ENCODE measurements at places on chromosomes 16 and 17. TPM values are rescaled to one million over a fixed set of nuclear protein-coding genes. Genes with fewer than 3 reads are reported as not detected.

GRCh38 chr16:84752600-84752999 lies 52.8 kb downstream of the USP10 start:
- DNase-seq: no peak

- DNase-seq: no peak
These were observed 31.0 kb downstream of the CD300A start for GRCh38 chr17:74497471-74497870.

GRCh38 chr17:80072410-80072809 lies 29.0 kb upstream of the GAA start:
- DNase-seq: no peak

- DNase-seq: no peak
These were observed 18.1 kb upstream of the ICAM2 start for GRCh38 chr17:64038331-64039105.

GRCh38 chr16:78200623-78201096 lies 101.2 kb downstream of the WWOX start:
- DNase-seq: no peak

GRCh38 chr17:74873874-74874614 lies 1.2 kb upstream of the FDXR start:
- no peak for DNase-seq

GRCh38 chr16:30509081-30509765 lies 17.1 kb downstream of the ZNF768 start:
- DNase-seq: no peak

DNA sequence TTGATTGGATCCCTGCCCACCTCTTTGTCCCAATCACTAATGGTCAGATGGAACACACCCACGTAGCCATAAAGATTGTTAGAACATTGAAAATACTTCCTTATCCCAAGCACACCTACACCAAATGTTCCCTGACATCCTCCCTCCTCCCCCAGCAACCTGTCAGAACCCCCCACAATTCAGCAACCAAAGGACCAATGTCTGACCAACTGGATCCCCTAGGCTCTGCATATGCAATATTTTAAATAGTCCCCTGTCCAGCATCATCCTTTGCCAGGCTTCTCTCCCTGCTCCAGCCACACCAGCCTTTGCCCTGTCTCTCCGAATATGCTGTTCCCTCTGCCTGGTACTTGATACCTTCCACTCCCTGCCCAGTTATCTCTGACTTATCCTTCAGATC lies 54.9 kb upstream of the CES5A start:
- peak; percentile 77 for DNase-seq

- DNase-seq: no peak
These were observed 90.7 kb downstream of the VMP1 start for GRCh38 chr17:59798111-59798510.

- DNase-seq: no peak
These were observed 23.9 kb downstream of the SLC39A11 start for GRCh38 chr17:73068322-73069153.

DNA sequence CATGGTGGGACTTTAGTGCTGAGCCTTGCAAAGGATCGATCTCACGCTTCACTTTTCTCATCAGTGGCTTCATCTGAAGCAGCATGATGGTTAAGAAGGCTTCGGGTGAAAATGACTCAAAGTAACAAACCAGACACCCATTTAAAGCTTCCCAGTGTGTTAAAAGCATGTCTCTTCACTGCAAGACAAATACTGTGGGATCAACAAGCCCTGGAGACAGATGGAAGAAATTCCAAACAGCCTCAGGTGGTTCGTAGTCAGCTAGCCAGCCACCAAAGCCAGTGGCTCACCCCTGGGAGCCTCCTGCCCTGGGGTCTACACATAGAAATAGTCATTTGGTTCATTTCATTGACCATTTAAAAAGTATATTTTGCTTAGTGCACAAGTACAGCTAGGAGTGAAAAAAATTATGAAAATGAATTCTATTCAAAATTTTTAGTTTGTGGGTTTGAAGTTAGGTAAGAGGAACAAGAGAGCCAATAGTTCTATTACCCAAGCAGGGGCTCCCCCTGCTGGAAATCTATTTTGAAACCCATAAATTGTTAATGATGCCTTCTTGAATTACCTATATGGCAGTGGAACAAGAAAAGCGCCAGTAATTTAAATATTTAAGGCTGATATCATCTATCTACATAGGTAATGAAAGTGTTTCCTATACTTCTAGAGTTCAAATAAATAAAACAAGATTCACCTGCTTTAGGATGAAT lies 51.6 kb downstream of the PMP22 start:
- DNase-seq: no peak

DNA sequence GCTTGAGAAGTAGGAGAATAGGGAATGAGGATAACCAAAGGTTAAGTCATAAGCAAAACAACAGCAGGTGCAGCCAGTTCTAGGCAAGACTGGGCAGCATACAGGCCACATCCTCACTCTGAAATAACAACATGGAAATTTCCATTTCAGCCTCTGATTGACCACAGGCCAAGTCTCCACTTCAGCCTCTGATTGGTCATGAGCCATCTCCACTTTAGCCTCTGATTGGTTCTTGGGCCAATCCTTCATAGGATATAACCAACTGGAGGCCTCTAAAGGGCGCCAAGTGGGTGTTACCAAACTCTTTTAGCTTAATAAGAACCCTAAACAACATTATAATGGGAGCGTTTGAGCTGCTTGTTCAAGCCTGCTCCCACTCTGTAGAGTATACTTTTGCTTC lies 512.0 kb downstream of the NPIPA7 start:
- peak; percentile 68 for DNase-seq

- DNase-seq: no peak
These were observed 8.0 kb downstream of the BRD7 start for GRCh38 chr16:50360779-50361178.

DNA sequence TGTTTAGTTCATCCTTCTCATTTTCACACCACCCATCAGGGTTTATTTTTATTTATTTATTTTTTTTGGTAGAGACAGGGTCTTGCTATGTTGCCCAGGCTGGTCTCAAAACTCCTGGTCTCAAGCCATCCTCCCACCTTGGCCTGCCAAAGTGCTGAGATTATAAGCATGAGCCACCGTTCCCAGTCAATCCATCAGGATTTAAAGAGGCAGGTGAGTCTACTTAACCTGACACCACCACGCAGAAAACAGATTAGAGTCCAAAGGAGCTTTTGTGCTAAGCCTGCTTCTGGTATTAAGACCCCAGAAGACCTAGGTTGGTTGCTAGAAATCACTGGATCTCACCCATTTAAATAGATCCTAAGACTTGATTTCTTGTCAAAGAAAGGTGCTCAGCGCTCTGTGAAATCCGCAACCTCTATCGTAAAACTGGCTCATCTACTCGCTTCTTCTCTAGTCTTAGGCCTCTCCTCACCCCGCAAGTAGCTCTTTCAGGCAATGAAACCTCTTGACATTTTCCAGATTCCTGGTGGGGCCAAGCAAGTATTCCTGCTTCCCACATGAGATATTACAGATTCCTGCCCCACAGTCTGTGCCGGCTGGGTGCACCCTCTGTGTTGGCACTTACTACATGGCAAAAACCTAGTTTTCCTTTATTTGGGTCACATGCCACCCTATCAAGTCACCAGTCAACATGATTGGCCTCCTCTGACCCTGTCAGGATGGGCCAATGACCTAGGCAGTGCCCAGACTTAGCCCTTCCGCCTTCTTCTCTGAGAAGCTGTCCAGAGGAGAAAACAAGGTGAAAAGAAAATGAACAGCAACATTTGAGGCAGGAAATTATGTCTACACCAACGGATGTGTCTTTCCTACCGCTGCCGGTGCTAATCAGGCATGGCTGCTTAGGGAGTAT lies 9.0 kb downstream of the PITPNA start:
- DNase-seq: no peak

GRCh38 chr17:50154604-50155003 lies 4.1 kb upstream of the PPP1R9B start:
- no peak for DNase-seq

GRCh38 chr16:58024486-58025350 lies 836 bp upstream of the MMP15 start:
- DNase-seq: no peak

GRCh38 chr17:69709441-69709840 lies 294.9 kb downstream of the MAP2K6 start:
- DNase-seq: no peak

- DNase-seq: no peak
These were observed 6.4 kb upstream of the CRISPLD2 start for GRCh38 chr16:84813141-84813934.

DNA sequence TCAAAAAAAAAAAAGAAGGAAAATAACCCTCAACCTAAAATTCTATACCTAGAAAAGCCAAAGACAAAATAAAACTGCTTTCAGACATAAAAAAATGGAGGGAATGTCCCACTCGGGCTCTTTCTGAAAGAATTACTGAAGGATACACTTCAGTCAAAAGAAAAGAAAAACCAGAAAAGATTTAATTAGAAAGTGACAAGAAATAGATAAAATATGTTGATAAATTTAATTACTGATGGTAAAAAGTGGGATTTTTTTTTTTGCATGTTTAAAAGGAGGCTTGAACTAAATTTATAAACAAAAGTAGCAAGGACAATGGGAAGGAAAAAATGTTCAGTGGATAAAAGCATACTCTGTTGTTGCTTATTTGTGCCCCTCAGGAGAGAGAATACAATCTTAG lies 89.1 kb downstream of the OR1D5 start:
- DNase-seq: no peak

GRCh38 chr16:57152096-57153093 lies 33.4 kb downstream of the PSME3IP1 start:
- peak; percentile 72 for DNase-seq

GRCh38 chr17:35018814-35019213 lies 38.5 kb downstream of the LIG3 start:
- no peak for DNase-seq

PRM1 gene
- not detected for total RNA-seq

TGFB1I1 gene
- 255 TPM for total RNA-seq

ST6GALNAC1 gene
- 2.8 TPM for total RNA-seq

TNP2 gene
- not detected for total RNA-seq

NOS2 gene
- 0.33 TPM for total RNA-seq

HS3ST3B1 gene
- total RNA-seq: 2.5 TPM

MSI2 gene
- 39.0 TPM for total RNA-seq

ABCC12 gene
- not detected for total RNA-seq

FBRS gene
- total RNA-seq: 35.7 TPM

NACA2 gene
- not detected for total RNA-seq

GSG1L gene
- total RNA-seq: 0.19 TPM

CFAP97D1 gene
- not detected for total RNA-seq

SYNGR3 gene
- total RNA-seq: 3.8 TPM

TP53TG3B gene
- not detected for total RNA-seq

Data from esophagus muscularis mucosa (tissue), 4 donors.